ENCODE measurements at places on chromosomes 1 and 21.

DNA sequence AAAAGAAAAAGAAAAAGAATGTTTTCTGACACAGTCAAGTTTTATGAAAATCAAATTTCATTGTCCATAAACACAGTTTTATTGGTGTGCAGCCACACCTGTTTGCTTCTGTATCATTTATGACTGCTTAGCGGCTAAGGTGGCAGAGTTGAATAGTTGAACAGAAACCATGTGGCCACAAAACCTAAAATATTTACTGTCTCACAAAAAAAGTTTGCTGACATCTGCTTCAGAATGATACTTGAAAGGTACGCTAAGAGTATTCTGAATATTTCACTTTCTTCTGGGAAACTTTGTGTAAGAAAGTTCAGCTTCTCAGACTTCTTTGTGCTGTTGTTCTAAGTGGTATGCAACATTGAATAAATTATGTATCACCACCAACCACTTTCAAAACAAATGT is 6.2 kb downstream of the KCNK1 start:
- DNase-seq: no peak

DNA sequence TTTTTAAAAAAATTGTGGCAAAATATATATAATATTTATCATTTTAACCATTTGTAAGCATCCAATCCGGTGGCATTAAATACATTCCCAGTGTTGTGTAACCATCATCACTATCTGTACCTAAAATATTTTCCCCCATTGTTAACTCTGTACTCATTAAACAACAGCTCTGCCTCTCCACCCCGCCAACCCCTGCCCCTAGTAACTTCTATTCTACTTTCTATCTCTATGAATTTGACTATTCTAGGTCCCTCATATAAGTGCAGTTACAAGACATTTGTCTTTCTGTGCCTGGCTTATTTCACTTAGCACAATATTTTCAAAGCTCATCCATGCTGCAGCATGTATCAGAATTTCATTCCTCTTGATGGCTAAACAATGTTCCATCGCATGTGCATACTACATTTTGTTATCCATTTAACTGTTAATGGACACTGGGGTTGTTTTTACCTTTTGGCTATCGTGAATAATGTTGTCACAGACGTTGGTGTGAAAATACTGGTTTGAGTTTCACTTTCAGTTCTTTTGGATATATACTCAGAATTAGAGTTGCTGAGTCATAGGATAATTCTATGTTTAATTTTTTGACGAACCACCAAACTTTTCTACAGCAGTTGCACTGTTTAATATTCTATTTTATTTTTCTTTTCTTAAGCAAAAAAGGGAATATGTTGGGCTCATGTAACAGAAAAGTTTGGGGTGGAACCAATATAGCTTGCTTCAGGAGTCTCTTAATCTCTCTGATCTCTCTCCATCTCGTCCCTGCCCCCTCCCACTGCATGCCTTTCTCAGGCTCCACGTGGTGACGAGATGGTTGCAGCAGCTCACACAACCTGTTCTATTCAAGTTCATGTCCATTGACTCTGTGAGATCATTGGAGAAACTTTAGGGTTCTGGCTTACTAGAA is 25.2 kb upstream of the RCAN1 start:
- peak; percentile 21 for DNase-seq

DNA sequence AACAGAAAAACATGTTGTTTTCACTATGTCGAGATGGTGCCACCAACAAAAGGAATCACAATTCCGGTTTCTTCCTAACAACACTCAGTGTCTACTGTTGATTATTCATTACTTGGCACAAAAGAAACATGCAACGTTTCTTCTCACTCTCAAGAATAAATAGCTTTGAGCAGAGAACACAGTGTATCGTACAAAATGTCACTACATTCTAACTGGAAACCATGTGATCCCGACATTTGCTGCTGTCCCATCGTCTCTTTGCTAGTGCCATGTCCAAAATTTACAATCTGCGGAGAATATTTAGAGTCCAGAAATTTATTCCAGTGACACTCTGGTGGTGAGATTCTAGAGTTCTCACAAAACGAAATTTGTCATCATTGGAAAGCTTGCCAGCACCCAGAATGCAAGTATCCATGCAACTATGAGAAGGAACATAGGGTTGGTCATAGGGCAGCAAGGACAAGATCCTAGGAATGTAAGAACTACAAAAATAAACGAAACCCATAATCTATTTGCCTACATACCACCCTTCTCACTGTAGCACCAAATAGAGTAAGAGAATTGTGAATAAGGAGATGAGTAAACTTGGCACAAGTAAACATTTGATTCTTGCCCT is 505.1 kb downstream of the LTN1 start:
- no peak for DNase-seq

- DNase-seq: no peak
These were observed 850.2 kb downstream of the BRINP3 start for GRCh38 chr1:189627427-189627826.

DNA sequence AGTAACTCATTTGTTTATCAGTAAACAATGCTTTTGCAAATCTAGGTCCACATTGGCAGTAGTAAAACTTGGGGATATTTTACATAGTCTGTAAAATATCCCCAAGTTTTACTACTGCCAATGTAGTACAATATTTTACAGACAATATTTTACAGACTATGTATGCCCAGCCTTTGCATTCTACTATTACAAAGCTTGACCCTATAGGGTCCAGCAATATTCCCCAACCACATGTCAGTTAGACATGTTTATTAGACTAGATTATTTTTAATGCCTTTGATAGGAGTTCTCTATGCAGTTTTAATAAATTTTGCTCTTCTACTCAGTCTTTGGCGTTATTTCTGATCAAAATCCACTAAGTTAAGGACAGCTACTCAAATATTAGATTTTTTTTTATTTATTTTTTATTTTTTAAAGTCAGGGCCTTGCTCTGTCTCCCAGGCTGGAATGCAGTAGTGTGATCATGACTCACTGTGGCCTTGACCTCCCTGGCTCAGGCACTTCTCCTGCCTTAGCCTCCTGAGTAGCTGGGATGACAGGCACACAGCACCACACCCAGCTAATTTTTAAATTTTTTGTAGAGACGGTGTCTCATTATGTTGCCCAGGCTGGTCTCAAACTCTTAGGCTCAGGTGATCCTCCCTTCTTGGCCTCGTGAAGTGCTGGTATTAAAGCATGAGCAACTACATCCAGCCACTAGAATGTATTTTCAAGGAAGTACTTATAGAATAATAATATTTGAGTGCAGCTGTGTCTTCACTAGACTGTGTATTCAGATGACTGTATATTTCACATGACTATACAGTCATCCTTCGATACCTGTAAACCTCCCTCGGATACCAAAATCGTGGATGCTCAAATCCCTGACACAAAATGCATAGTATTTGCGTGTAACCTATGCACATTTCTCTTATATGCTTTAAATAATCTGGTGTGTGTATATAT is 19.8 kb downstream of the MIER1 start:
- peak; percentile 37 for DNase-seq

DNA sequence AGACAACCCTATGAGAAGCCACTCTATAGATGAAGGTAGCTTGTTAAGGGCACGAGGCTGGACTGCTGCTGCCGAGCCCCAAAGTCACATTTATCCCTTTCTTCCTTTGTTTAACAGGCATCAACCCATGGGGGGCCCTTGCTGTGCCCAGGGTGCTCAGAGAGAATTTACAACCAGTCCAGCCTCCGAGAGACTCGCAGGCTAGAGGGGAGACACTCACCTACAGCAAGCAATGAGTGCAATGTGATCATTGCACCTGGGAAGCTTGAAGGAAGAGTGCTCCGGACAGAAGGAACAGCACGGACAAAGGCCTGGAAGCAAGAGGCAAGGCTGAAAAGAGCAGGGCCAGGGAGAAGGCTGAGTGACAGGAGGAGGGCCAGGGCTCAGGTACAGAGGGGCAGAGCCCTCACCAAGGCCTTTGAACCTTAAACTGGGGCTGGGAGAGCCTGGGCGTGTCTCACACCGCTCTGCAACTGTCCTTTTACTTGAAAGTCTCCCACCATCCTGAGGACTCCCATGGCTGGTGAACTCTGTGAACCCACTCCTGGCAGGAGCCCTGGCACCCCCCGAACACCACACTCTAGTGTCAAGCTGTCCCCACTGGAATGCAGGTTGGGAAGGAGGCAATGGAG is 27.3 kb downstream of the DMRTB1 start:
- DNase-seq: no peak

DNA sequence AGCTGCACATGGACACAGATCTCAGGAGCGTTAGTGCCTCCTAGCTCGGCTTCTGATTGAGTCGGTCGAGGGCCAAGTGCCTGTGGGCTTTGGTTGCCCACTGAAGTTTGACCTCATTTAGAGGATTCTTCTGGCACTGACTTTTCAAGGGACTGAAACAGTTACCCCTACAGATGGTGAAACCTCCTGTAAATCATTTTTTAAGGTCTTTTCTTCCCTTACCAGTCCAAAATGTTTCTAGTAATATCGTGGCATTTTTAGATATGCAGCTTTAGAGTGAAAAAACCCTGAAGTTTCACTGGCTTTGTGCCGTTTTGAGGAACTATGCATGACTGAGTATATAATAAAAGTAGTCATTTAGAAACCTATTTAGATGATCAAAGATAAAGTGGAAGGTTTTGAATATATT is 34.7 kb upstream of the L1TD1 start:
- no peak for DNase-seq

GRCh38 chr1:164619006-164619784 is 60.2 kb downstream of the PBX1 start:
- DNase-seq: no peak

- DNase-seq: no peak
These were observed 103.7 kb upstream of the NFIA start for GRCh38 chr1:60978421-60979357.

- no peak for DNase-seq
These were observed 44.7 kb upstream of the TENT5B start for GRCh38 chr1:27057389-27057788.

DNA sequence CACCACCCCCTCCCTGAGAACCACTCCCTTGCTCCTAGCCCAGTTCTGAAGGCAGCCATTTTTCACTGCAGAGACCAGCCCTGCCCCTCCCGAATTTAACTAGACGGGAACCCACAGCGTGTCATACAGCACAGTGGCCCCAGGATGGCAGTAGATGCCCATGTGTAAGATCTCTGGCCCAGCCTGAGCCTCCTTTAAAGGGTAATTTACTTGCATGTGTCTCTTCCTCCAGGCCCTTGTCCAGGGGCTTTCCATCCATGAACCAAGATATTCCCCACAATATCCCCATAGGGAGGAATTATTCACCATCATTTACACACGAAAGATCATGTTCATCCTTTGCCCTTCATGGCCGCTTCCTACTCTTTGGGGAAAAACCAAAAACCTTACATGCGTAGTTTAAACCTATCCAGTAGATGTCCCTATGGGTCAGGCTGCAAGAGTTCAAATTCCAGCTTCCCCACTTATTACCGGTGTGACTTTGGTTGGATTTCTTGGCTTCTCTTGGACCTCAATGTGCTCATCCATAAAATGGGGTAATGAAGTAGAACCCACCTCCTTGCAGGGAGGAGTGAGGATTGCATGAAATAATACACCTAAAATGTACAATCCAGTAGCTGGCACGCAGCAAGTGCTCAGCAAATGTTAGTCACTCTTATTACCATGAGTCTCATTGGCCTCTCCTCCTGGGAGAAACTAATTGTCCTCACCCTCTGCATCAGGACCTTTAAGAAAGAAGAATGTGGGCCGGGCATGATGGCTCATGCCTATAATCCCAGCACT is 4.0 kb upstream of the LACTBL1 start:
- peak; percentile 87 for DNase-seq

- DNase-seq: peak; percentile 42
These were observed 238.3 kb downstream of the HLX start for GRCh38 chr1:221117548-221117951.

- peak; percentile 7 for DNase-seq
These were observed 54.1 kb downstream of the LDLRAD2 start for GRCh38 chr1:21865943-21866706.

DNA sequence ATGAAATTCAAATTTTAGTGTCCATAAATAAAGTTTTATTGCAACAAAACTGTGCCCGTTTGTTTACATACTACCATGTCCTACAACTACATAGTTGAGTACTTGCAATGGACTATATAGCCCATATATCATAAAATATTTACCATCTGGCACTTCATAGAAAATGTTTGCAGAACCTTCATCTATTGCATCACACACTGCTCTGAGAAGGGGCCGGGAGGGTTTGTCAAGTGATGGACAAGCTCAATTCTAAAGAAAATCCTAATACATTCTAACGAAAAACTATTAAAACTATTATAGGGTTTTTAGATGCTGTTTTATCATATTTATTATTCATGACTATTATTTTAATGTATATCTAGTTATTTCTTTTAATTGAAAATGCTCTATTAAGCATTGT is 35.9 kb downstream of the RGSL1 start:
- no peak for DNase-seq

DNA sequence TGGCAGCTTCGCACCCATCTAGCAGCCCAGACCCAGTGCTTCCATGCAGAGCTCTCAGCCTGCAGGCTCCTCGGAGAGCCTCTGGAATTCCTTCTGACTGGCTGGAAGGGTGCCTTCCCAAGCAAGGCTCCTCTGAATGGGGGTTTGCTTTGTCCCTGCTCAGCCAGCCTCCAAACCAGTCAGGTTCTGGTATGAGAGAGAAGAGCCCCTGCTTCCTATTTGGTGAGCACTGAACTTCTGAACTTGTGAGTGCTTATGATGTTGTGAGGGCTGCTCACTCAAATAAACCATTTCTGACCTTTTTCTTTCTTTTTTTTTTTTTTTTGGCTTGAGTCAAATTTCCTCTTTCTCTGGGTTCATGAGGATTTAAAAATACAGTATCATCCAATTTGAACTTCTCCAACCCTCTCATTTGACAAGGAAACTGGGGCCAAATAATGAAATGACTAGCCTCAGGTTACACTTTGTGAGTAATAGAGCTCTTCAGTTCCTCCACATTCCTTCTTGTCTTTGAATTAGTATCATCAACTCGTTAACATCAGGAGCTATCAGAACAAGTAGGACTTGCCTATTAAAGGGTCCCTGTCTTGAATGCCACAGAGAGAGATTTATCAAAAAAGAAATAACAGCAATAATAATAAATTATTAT is 39.6 kb downstream of the GFI1 start:
- DNase-seq: no peak

DNA sequence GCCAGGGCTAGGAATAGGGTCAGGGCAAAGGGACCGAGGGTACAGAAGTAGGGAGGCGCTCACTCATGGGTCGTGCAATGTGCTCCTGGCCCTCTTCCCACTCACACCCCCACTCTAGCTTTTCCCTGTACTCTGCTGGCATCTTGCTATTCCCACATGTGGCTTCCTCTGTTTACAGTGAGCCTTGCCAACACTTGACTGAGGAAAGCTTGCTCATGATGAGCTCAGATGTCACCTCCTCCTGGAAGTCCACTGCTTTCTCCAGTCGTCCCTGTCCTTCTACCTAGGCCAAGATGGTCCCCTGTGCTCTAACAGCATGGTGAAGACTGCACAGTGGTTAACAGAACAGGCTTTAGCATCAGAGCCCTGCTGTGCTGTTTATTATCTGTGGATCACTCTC is 8.0 kb upstream of the RIMS3 start:
- DNase-seq: no peak

DNA sequence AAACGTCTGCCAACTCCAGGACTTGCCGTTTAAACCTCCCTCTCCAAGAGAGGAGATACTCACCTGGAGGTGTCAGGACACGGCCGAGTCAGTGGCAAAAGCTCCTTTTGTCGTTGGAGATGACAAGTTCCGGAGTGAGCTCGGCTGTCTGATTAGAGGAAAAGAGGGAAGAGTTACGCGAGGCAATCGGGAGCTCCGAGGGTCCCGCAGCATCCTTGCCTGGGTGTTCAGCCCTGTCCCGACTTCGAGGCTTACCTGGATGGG is 497 bp downstream of the ID3 start:
- no peak for DNase-seq

- no peak for DNase-seq
These were observed 168.4 kb upstream of the C21orf91 start for GRCh38 chr21:17987382-17988101.

All from inflammatory macrophage treated with lipopolysaccharide for 1 hour (primary cell).